ENCODE measurements at places on chromosomes 4 and X. TPM values are rescaled to one million over a fixed set of nuclear protein-coding genes. Genes with fewer than 3 reads are reported as not detected.

DNA sequence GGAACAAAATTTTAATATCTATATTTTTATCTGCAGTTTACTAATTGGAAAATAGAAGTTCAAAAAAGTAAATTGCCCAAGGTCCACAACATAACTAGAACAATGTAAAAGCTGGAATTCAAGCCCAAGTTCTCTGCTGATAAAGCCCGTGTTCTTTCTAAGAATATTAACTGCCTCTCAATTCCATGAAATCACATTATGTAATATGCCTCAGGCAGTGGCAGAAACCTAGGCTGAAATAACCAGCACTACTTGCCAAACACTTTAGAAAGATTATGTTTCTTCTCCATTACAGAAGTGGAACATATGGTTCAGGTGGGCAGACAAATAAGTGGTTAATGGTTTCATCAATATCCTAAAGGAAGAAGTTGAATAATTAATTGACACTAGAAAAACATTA is 56.7 kb upstream of the ADGRL3 start:
- DNase-seq, result no peak

GRCh38 chrX:148069759-148070503 is 88.8 kb downstream of the FMR1NB start:
- peak; percentile 36 for DNase-seq

GRCh38 chr4:151717909-151718628 is 42.7 kb downstream of the GATB start:
- no peak for DNase-seq

DNA sequence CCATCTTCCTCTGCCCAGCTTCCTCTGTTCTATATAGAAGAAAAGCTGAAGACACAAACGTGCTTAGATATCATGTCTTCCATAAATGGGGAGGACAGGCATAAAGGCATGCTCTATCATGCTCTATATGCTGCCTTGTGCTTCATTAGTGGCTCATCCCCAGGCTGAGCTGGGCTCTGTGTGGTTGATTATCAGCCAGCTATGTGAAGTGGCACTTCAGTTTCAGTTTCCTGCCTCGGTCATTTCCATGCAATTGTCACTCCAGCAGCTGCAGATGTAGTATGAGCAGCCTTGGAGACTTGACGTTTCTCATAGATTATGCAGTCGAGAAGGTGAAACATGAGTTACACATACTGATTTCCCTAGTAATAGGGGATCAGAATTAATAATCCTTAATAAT is 106.2 kb downstream of the SYTL5 start:
- DNase-seq, result no peak

- DNase-seq, result no peak
Measured at GRCh38 chr4:58566260-58566659, 1456.1 kb upstream of the IGFBP7 start.

- DNase-seq, result no peak
Measured at GRCh38 chr4:67288964-67289363, 256.3 kb downstream of the CENPC start.

DNA sequence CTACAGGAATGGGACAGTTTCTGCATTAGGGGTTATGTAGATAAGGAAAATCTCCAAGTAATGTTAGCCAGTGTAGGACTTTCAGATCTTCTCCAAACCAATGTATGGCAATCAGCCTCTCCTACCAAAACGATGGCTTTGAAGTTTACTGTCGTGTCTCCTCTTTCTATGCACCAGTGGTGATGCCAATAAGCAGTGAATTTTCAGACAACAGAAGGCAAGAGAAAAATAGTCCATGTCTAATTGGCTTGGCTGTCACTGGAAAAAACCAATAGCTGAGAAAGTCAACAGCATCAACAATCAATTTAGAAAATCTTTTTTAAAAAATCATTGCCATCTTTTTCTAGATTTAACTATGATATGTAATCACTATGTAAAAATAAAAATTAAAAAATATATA is 35.0 kb downstream of the LIMCH1 start:
- no peak for DNase-seq

DNA sequence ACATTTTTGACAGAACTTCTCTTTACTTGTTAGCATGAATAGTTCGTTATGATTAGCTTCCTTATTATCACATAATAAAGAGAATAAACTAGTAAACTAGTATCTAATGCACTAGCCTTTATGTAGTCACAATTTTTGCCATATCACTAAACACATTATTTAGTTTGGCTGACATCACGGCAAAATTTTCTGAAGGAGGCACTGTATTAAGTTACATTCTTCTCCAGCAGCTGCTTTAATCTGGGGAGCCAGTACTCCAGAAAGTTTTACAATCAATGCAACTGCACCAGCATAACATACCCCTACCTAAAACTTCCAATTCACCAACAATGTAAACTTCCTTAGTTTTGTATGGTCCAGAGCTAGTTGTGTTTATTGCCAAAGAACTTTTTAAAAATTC is 87.8 kb downstream of the FIP1L1 start:
- DNase-seq, result no peak

Gene CDK16
- 97.4 TPM for polyA plus RNA-seq

DNA sequence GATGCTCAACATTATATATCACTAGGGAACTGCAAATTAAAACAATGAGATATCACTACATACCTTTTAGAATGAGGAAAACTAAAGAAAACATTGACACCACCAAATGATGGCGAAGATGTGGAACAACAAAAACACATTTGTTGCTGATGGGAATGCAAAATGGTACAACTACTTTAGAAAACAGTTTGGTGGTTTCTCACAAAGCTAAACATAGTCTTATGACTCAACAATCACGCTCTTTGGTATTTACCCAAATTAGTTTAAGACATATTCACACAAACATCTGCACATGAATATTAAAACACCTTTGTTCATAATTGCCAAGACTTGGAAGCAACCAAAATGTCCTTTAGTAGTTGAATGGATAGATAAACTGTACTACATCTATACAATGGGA is 53.2 kb downstream of the USO1 start:
- no peak for DNase-seq

All from CD14-positive monocyte (primary cell).